ENCODE measurements at places on chromosomes 7 and 10. TPM values are rescaled to one million over a fixed set of nuclear protein-coding genes. Genes with fewer than 3 reads are reported as not detected.

DNA sequence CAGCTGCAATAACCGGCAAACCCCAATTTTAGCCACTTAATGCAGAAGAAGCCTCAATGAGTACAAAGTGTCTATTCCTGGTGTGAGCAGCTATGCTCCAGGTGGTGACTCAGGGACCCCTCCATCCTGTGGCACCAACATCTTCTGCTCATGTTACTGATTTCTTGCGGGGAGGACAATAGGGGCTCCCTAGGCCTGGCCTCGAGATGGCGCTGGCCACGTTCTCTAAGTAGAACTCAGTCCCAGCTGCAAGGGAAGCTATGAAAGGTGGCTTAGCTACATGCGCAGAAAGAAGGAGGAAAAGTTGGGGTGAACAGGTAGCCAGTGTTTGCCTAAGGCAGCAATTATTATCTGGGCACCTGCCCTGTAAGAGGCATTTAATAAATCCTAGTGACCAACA, 6.6 kb downstream of the GJD4 start:
- DNase-seq, result no peak

- DNase-seq, result peak; percentile 39
Measured at GRCh38 chr10:24349379-24350001, 140.6 kb downstream of the KIAA1217 start.

The RASA4B gene
- 10.1 TPM for total RNA-seq

The PTPRN2 gene
- 2.1 TPM for total RNA-seq

The PRRT4 gene
- total RNA-seq, result not detected

The VWDE gene
- total RNA-seq, result not detected

The KAZALD1 gene
- total RNA-seq, result 0.17 TPM

The PNLIPRP3 gene
- not detected for total RNA-seq

DNA sequence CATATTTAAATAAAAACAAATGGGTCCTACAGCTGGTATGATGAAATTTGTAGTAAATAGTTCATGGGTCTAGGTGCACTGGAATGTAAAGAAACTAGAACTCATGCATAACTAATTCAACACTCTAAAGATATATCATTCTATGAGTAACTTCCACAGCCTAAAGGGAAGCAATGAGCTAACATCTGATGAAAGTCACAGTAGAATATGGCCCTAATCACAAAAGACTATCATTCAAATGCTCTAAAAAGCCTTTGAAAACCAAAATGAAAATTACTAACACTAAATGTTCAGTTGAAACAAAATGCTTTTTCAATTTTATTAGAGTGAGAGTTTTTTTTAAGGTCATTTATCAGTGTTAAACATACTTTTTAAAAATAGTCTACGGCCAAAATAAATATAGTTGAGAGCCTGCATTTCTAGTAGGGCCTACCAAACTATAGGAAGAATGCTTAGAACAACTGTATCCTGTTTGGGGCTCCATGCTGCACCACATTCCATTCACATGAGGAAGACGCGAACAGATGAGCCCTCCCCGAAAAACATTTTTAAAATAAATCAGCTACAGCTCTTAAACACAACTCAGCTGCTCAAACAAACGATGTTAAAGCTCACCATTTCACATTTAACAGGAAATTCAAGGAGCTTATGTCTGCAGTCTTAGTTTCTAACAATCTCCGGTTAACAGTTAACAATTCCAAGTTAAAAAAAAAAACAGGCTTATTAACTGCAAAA, 134.5 kb downstream of the NRBF2 start:
- peak; percentile 91 for DNase-seq

The LIPK gene
- not detected for total RNA-seq

GRCh38 chr10:102831322-102832071, 5.7 kb downstream of the CYP17A1 start:
- DNase-seq, result no peak

GRCh38 chr7:41439515-41439879, 263.4 kb downstream of the INHBA start:
- no peak for DNase-seq

DNA sequence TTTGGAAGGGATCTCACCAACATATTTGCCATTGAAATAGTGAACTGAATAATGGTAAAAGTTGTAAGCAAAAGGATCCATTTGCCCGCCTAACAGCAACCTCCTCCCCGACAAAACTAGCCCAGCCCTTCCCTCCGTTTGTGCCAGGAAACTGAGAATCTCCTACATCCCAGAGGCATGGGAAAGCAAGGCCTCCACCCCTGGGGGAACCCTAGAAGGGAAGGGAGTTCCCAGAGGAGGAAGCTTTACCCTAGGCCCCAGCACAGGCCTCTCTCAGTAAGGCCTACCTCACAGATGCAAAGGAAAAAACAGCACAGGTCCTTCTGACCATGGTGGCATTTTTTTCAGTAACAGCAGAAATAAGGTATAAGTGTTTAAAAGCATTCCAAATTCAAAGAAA, 229.7 kb downstream of the ELMO1 start:
- DNase-seq, result no peak

- DNase-seq, result no peak
Measured at GRCh38 chr10:67803588-67804394, 34.2 kb downstream of the DNAJC12 start.

Measured in dermis blood vessel endothelial cell (primary cell).